HS-27A (cell line): ENCODE measurements at places on chromosomes 5 and 9.

- no peak for DNase-seq
Measured at GRCh38 chr5:96033116-96033515, 71.5 kb upstream of the ELL2 start.

DNA sequence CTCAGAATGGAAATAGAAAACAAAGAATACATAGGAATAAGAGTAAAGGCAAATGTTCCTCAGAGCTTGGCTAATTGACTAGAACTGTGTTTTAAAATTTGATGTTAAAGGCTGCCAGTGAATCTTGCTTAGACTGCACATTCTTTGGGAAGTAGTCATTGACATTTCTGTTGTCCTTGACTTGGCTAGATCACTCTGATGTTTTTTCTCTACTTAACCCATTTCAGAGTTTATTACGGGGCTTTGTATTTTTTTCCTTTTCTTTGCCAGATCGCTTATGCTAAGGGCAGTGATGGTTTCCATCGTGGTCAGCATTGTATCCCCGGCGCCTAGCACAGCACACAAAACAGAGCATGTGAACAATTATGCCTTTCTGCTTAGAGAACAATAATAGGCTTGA is 1126.7 kb upstream of the CDH9 start:
- DNase-seq = peak; percentile 11

DNA sequence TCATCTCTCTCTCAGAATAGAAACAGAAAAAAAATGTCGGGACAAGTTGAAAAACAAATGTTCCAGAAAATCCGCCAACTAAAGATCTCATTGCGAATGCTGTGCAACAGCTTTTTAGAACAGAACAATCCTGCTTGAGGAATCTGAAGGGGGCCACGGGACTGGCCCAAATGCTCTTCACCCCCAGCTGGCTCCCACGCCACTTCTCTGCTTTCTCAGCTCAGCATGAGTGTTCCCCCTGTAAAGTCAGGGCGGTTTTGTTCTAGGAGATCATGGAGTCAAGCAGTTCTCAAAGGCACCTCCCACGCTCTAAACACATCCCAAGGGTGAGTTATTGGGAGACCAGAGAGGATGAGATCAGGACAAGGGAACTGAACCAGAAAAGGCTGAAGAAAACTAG is 31.5 kb downstream of the DIRAS2 start:
- DNase-seq = no peak

DNA sequence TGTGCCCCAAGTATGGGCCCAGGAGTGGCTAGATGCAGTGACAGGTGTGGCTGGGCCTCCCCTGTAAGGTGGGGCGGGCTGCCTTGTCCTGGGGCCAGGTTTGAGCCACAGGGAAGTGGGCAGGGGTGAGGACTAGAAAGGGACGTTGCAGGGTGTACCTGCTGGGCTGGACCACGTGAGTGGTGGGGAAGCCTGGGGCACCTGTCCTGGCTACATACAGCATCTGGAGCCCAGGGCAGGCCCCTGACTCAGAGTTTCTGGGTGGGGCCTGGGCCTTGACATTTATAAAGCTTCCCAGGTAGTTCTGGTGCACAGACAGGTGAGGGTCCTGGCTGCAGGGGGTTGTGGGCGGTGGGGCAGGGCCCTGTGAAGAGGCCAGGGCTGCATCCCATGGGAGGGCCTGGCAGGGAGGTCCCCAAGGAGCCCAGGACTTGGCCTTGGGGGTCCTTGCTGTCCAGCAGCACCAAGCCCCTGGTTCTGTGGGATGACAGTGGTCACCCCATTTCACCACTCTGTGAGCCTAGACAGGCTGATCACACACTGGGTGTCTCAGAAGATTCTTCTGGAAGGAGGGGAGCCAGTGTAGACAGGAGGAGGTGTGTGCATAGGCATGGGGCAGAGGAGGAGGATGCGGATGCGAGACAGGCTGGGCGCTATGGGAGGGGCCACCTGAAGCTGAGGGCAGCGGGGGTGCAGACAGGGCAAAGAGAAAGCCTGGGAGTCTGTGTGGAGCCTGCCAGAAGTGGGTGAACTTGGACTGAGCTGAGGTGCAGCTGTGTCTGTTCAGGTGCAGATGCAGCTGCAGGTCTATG is 94.0 kb downstream of the PHF2 start:
- no peak for DNase-seq

- no peak for DNase-seq
Measured at GRCh38 chr9:38263532-38263931, 129.0 kb upstream of the ALDH1B1 start.

GRCh38 chr5:65133477-65134110 is 348.1 kb downstream of the ADAMTS6 start:
- no peak for DNase-seq

DNA sequence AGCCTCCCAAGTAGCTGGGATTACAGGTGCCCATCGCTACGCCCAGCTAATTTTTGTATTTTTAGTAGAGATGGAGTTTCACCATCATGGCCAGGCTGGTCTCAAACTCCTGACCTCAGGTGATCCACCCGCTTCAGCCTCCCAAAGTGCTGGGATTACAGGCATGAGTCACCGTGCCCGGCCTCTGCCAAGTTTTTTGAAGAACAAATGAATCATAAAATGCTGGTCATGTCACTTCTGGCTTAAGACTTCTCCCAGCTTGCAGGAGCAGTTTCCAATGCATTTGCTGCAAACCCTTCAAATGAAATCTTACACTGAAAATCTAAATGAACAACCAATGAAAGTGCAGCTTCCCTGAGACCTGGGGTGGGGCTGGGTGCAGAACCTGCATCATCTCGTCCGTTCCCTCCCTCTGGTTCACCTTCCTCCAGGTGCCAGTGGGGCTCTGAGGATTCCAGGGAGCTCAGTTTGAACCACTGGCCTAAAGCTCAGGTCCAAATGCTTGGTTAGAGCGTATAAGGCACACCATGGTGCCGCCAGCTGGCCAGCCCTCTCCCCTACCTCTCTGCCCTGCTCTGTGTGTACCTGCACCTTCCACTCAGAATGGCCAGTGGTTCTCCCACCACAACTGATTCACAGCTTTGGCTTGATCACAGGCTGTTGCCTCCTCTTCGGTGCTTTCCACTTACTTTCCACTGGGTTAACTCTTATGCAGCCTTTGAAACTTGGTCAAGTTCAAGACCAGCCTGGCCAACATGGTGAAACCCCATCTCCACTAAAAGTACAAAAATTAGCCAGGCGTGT is 39.8 kb upstream of the FUBP3 start:
- peak; percentile 41 for DNase-seq

GRCh38 chr9:2338777-2339365 is 282.7 kb upstream of the VLDLR start:
- DNase-seq = no peak

GRCh38 chr5:100787648-100788047 is 115.4 kb downstream of the ST8SIA4 start:
- DNase-seq = no peak

DNA sequence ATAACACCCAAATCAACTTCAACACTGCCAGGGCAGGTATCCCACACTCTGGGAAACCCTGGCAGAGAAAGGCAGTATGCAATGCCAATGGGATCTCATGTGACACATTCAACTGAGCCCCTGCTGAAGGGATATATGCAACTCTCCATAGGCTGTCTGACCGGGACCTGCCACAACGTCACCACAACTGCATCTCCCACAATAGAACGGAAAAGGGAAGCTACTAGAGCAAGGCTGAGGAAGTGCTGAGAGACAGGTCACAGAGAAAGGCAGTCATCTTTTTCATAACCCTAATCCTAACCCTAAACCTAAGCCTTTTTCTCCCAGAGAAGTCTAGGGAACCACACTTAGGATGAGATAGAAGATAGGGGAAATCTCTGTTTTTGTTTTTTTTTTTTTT is 345.9 kb upstream of the CD180 start:
- no peak for DNase-seq

GRCh38 chr5:123700624-123701287 is 188.8 kb downstream of the CSNK1G3 start:
- DNase-seq = peak; percentile 62

DNA sequence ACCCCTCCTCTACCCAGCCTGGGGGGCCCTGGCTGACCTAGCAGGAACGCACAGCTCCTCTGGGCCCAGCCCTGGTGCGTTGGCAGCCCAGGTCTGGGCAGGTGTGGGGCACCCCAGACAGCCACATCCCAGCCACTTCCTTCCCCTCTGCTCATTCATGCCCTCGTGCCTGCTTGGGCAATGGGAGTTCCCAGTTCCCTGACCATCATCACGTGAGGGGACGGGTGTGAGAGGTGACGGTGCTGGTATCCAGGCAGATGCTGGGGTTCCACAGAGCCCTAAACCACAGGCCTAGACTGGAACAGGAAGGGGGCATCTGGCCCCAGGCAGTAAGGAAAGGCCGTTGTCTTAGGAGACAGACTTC is 8.4 kb downstream of the RALGDS start:
- DNase-seq = no peak

- DNase-seq = no peak
Measured at GRCh38 chr5:170254056-170254455, 21.3 kb downstream of the C5orf58 start.

- no peak for DNase-seq
Measured at GRCh38 chr9:4833781-4834560, 41.2 kb downstream of the RCL1 start.

GRCh38 chr9:98220911-98221310 is 28.5 kb upstream of the CORO2A start:
- DNase-seq = no peak

GRCh38 chr9:2934241-2934650 is 90.4 kb upstream of the PUM3 start:
- DNase-seq = no peak

DNA sequence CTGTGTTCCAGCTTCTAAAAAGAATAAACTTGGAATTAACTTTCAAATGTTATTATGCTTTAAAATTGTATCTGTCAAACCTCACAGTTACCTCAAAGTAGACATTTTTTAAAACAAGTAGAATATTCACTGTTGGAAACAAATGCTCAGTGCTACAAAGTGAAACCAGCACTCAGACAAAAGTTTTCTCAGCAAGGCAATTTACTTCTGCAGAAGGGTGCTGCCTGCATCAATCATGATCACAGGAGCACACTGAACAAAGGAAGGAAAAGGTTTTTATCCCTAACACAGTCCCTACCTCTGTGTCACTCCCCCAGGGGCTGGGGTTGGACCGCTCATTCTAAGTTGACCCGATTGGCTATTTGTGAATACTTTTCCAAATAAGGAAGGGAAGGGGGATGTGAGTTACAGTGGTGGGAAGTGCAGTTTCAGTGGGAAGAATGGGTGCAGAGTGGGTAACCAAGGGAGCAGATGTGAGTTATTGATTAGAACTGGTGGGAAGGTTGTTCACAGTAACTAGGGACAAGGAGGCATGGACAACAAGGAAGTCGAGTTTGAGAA is 63.0 kb upstream of the CDK20 start:
- DNase-seq = no peak

DNA sequence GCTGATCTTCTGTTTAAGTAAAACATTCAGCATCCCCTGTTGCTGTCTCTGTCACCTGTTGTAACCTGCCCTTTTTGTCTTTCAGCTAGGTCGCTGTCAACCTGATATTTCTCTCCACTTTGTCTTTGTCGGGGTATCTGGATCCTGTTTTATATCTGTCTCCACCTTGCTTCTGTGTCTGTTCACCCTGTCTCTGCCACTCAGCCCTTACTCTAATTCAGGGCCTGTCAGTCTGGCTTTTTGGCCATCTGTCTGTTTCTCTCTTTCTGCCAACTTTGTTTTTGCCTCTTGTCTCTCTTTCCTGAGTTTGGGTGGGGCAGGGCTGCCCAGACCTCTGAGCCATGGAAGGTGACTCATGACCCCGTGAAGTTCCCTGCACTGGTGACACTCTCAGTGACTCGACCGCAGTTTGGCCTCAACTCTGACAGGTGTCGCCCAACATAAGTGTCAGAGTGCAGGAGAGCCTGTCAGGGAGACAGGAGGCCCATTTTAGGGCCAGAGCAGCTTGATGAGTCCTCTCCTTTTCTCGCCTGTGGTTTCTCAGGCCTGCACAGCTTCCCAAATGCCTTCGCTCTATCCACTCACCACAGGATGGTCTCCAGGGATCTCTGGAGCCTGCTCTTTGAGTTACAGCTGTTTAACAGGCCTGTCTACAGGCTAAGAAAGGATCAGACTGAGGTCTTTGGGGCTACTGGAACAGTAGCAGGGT is 868 bp downstream of the ZBTB43 start:
- DNase-seq = no peak

DNA sequence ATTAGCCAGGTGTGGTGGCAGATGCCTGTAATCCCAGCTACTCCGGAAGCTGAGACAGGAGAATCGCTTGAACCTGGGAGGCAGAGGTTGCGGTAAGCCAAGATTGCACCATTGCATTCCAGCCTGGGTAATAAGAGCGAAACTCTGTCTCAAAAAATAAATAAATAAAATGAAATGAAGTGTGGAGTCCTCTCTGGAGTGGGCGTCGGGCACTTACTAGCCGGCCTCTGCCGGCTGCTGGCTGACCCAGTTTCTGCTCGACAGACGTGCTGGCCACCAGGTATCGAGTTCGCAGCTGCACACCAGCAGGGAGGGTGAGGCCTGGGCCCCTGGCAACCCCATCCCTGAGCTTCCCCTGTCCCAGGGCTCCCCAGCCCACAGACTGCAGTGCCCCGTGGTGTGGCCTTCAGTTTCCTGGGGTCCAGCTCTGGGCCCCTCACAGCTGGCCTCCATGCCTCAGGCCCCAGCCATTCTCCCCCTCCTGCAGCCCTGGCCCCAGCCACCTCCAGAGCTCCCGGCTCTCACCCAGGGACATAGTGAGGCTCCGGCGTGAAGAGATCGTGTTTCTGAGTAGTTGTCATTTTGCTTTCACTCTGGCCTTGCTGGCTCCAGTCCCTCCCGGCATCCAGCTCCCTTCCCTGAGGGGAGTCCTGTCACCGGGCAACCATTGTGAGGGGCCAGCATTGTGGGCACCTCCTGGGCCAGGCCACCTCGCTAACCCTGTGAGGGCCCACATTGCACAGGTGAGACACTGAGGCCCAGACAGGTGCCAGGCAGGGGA is 3.8 kb upstream of the STPG3 start:
- no peak for DNase-seq

DNA sequence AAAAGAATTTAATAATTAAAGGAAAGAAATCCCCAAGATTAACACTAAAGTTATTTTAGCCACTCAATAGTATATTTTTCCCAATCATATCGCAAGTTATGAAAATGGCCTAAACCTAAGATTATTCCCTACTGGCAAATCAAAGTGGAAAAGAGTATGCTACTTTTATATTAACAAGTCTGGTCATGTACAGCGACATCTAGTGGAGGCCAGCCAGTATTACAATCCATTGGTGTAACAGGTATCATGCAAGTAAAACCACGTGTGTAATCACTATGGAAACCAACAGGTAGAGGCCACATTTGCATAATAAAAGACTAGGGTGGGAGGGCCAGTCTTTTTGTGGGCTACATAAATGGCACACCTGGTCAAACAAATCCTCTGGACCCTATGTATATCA is 976.4 kb upstream of the CDH9 start:
- no peak for DNase-seq

DNA sequence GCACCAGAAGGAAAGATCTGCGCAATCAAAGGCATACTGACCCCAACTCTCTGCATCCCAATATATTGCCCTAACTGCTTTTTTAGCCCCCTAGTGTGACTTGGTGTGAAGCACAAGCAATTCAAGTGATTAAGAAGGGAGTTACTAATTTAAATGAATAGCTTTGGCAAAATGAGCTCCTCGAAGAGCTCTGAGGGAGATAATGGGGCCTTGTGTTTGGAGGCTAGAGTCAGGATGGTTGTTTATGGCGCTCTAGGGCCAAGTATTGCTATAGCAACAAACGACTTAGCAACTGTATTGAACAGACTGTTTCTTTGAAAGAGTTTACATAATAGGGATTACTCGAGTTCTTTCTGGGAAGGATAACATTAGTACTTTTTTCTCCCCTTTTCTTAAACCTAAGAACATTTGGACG is 11.5 kb upstream of the C5orf58 start:
- no peak for DNase-seq
